ENCODE measurements at places on chromosomes 5 and 9. TPM values are rescaled to one million over a fixed set of nuclear protein-coding genes. Genes with fewer than 3 reads are reported as not detected.
A peak's percentile ranks its signal among the peaks of the same experiment; 100 is the strongest.

The POU5F2 gene
- total RNA-seq = 1.5 TPM

The PCA3 gene
- total RNA-seq = not detected

The CCL27 gene
- 9.3 TPM for total RNA-seq

The FBP1 gene
- total RNA-seq = 4.8 TPM

GRCh38 chr5:116521173-116521872 is 53.3 kb downstream of the SEMA6A start:
- no peak for DNase-seq

- DNase-seq = no peak
Observed at GRCh38 chr5:9168791-9169556, 376.9 kb downstream of the SEMA5A start.

GRCh38 chr5:135236228-135236907 is 162.7 kb downstream of the MACROH2A1 start:
- peak; percentile 27 for DNase-seq

GRCh38 chr5:164577742-164578141 is 1072.3 kb downstream of the MAT2B start:
- no peak for DNase-seq

- DNase-seq = no peak
Observed at GRCh38 chr9:69036309-69036708, 757 bp downstream of the FXN start.

DNA sequence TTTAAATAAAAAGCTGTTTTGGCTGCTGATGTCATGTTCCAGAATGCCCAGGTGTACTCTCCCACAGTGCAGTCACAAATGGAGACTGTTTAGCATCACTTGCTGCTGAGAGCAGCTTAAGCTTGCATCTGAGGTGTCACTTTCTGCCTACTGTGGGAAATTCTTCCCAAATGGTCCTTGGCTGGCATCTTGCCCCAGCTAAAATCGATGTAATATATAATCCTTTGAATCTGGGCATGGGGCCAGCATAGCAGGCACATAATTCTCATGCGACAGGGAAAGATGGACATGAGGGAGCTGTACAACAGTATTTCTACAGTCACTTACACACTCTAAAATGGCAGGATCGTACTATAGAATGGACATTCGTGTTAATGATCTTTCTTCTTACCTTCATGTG is 144.3 kb downstream of the MACIR start:
- DNase-seq = no peak

DNA sequence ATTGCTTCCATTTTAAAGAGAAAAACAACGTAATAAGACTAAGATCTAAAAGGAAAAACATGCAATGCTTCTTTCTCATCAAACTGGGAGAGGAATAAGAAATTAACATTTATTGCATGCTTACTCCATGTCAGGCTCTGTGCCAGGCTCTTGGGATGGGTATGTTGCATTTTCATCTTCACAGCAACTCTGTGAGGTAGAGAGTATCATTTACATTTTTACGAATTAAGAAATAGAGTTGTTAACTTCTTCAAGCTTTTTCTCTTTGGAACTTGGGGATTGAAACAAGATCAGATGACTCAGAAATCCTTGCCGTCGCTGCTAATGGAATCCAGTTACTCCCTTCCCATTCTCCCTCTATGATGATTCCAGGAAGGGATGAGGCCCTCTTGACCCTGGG is 39.5 kb downstream of the PDE8B start:
- no peak for DNase-seq

DNA sequence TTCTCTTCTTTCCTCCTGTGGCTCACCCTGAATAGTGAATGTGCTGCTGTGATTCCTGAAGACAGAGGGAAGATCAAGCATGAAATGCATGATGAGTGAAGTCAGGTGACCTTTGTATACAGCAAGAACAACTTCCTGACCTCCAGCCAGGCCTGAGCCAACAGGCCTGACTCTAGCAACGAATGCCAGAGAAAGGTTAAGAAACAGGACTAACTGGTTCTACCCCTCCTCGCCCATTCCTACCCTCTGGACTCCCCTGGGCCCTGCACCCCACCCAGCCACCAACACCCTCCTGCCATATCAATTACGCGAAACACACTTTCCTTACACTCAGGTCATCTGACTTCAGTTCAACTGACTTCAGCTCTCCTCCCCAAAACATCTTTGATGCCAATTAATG is 4.9 kb downstream of the SUSD1 start:
- DNase-seq = no peak

GRCh38 chr5:92956886-92957285 is 624.1 kb downstream of the NR2F1-AS1 start:
- no peak for DNase-seq

- DNase-seq = no peak
Observed at GRCh38 chr5:112010475-112010874, 253.5 kb upstream of the NREP start.

DNA sequence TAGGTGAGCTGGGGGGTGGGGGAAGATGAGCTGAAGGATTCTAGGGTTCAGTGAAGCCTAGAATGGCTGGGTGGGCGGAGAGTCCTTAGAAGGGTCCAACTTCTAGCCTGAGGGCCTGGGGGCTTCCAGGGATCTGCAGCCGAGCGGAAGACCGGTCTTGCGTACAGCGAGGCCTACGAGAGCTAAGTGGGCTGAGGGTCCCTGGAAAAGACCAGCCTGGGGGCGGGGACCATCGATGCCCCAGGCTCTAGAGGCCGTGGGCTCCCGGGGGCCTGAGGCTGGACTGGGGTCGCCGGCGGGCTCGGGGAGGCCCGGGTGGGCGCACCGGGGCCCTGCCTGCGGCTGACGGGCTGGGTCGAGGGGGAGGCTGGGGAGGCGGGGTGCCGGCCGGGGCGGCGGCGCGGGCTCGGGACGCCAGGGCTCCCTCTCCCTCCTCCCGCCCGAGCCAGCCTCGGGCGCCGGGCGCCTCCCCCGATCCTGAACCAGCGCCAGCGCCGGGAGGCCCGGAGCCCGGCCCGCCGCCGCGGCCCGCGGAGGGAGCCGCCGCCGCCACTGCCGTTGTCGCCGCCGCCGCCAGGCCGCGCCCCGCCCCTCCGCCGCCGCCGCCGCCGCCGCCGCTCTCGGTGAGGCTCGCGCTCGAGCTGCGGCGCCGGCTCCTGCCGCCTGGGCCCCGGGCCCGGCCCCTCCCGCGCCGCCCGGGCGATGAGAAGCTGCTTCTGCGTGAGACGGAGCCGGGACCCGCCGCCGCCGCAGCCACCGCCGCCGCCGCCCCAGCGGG is at the start of gene MVB12B:
MVB12B (plus strand) TSS at position 602 of the 778 bp plus-strand sequence; CDS start at position 703, 101 bp downstream.
- DNase-seq = no peak

DNA sequence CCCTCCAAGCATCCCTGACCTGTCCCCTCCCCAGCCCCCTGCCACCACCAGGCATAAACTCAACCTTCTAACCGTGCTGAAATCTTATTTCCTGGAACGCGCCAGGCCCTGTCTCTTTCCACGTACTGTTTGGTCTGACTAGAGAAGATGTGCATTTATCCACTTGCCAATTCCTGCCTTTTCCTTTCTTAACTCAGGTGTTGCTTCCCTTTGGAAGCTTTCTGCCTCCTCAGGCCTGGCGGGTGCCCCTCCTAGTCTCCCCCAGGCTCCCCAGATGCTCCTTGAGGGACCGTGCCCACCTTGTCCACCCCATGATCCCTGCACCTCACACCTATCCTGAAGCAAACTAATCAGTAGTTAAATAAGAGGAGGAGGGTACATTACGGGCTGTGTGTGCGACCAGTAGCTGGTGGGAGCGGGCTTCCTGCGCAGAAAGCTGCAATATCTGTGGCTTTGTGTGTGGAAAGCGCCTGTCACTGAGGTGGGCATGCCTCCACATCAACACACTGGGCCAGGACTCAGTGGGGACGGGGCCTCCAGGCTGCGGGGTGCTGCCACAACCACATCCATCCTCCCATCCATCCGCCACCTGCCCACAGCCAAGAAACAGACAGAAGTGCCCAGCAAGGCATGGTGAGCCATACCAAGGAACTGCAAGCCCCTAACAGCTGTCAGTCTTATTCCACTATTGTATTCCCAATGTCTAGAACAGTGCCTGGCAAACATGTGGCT is 73.5 kb downstream of the COL23A1 start:
- DNase-seq = no peak
